ENCODE measurements at places on chromosomes 6 and 20.
A peak's percentile ranks its signal among the peaks of the same experiment; 100 is the strongest.

- no peak for DNase-seq
These were observed 60.2 kb upstream of the IL20RA start for GRCh38 chr6:137104926-137105325.

DNA sequence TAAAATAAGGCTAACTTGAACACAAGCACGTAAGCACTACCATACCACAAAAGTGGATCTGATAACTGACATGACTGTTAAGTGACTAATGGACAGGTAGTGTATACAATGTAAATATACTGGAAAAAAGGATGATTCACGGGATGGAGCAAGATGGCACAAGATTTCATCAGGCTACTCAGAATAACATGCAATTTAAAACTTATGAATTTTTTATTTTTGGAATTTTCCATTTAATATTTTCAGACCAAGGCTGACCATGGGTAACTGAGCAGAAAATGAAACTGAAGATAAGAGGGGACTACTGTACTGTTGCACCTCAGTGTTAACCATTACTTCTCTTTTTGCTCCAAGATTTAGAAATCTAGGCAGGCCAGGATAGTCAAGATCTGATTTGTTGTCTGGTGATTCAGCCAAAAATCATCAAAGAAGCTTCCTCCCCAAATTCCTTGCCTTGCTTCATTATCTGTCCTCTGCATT is 45.4 kb downstream of the TPBG start:
- DNase-seq = no peak

DNA sequence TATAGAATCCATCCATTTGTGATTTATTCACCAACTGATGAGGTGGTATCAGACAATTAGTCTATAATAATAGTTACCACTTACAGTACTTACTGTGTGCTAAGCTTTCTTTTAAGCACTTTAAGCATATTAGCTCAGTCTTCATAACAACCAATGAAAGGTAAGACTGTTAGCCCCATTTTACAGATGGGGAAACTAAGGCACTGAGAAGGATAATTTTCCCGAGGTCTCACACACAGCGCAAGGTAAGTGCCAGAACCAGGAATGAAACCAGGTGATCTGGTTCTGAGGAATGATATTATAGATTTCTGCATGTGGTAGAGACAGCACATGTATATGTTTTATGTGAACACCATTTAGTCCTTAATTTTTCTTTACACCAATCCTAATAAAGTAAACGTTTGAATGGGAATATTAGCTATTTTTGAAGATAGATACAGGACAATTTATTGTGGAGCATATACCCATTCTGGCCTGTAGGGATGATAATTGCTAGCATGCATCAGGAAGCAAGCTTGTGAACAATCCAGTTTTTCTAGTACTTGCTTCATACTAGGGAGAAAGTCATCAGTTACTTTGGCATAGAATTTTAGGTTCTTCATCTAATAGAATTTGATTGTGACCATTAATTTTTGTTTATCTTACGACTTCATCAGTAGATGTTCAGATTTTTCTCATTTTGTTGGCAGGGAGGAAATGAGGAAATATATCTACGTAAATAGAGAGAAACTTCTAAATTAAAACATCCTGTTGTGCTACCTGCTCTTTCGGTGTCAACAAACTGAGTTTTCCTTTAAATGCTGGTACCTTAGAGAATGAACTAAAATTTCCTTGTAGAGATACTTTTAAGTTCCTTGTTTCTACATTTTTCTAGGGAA is 3.0 kb downstream of the YWHAB start:
- DNase-seq = no peak

GRCh38 chr20:16390991-16391390 is 182.3 kb downstream of the KIF16B start:
- DNase-seq = no peak

- DNase-seq = no peak
These were observed 86.3 kb downstream of the SNX5 start for GRCh38 chr20:17882065-17882833.

GRCh38 chr6:109428889-109429477 is 11.4 kb downstream of the PPIL6 start:
- no peak for DNase-seq

DNA sequence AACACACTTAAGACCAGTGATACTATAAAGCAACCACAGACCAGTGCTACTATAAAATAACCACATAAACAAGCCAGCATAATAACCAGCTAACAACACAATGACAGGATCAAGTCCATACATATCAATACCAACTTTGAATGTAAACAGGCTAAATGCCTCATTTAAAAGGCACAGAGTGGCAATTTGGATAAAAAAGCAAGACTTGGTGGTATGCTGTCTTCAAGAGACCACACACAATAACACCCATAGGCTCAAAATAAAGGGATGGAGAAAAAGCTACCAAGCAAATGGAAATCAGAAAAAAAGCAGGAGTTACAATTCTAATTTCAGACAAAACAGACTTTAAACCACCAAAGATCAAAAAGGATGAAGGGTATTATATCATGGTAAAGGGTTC is 19.8 kb upstream of the ELOVL4 start:
- no peak for DNase-seq

GRCh38 chr6:107784669-107785068 is 39.4 kb downstream of the SCML4 start:
- peak; percentile 19 for DNase-seq

- no peak for DNase-seq
These were observed 482.9 kb downstream of the GRIK2 start for GRCh38 chr6:101876431-101876830.

DNA sequence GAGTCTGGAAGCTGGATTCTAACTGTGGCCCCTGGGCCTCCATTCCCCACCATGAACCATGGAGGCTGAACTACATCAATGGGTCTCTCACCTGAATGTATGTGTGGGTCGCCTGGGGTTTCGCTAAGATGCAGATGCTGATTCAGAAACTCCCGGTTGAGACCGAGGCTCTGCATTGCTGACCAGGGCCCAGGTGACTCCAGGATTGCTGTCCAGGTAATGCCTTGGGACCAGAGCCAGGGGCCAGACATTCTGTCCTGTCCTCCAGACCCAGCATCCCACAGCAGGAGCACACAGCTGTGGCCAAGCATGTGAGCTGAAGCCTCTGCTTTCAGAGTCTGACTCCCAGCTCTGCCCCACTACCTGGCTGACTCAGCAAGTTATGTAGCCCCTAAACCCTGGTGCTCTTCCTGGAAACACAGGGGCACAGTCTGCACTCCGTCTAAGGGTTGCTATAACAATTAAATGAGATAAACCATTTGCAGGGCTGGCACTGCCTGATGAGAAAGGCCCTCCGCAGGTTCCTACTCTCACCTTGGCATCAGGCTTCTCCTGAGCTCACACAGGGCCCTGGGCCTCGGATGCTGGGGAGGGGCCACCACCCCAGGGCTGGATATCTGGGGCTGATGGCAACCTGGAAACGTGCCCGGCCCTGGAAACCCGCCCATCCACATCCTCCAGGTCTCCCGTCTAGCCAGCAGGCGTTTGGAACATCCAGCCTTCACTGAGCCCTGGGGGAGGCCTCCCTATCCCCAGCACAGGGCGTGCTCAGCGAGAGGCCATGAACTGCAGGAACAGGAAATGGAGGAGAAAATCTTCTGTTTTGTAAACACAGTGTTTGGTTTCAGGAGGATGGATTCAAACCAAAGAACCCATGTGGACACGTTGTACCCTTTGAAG is 175.7 kb downstream of the DLL1 start:
- no peak for DNase-seq

DNA sequence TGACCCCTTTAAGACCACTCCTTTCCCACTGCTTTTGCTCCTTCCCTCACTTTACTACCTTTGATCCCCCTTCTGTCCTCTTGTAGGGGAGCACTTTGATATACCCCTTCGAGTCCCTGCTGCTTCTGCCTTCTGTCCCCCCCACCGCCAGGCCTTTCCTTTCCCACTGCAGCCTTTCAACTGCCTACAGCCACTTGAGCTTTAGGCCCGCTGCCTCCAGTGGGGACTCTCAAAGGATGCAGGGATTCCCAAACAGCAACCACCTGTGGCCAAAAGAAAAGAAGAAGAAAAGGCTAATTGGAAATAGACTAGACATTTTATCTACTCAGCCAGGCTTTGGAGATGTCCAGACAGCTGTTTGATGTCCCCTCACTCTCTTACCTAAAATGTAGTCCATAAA is 77.0 kb upstream of the DTNBP1 start:
- DNase-seq = no peak

DNA sequence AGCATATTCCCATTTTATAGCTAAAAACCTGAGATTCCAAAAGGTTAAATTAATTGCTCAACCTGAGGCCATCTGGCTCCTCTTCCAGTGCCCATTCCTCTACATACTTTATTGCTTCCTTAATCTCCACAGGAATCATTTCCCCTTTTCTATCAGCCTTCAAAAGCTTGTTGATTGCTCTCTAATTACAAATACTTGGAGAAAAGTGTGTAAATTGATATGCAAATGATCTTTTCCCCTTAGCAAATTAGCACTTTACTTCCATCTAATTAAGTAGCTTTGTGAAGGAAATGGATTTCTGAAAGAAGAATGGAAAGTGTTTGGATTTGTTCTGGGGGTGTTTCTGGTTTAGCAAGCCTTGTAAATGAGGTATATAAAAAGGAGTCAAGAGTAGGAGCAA is 323.3 kb downstream of the GRIK2 start:
- DNase-seq = no peak

DNA sequence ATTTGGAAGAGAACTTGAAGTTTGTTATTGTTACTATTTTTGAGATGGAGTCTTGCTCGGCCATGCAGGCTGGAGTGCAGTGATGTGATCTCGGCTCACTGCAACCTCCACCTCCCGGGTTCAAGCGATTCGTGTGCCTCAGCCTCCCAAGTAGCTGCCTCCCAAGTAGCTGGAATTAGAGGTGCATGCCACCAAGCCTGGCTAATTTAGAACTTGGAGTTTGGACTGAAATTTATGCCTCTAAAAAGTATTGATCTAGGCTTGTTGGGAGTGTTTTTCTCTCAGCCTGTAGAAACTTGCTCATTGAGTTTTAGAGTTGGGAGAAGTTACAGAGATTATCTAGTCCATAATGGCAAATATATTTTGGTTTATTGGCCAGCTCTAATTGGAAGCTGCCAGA is 4.1 kb downstream of the ITCH start:
- no peak for DNase-seq

- peak; percentile 84 for DNase-seq
These were observed 76.2 kb downstream of the ATXN1 start for GRCh38 chr6:16684896-16685554.

DNA sequence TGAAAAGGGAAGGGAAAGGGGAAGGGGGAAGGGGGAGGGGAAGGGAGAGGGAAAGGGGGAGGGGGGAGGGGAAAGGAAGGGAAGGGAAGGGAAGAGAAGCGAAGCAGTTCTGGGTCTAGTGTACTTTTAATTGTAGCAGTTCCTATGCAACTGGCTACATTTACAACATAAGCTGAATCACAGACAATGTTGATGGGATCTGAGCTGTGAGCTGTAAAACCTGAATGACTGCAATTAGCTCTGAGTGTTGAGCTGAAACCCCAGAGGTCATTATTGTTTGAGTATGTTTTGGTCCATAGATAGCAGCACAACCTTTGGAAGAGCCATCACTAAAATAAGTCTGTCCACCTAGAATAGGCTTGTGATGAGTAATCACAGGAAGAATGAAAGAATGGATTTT is 7.2 kb upstream of the ABHD12 start:
- no peak for DNase-seq

GRCh38 chr6:68575765-68576439 is 59.2 kb upstream of the ADGRB3 start:
- DNase-seq = no peak

DNA sequence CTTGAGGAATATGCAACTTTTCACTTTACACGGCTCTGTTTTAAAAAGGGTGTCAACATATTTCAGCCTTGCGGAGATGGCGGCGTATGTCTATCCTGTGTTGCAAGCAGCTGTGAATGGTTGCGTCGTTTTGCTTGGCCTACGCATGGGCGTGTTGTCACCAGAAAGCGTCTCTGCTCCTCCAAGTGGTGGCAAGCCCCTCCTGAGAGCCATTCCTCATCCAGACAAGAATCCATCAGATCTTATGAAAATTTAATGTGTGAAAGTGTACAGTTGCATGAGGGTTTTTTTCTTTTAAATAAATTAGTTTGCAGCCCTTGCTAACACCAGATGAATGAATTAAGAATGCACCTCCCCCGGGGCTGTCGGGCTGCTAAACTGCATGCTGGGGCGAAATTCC is 114.4 kb downstream of the PHACTR3 start:
- DNase-seq = no peak

- DNase-seq = no peak
These were observed 248.9 kb upstream of the THEMIS start for GRCh38 chr6:128149796-128150195.

DNA sequence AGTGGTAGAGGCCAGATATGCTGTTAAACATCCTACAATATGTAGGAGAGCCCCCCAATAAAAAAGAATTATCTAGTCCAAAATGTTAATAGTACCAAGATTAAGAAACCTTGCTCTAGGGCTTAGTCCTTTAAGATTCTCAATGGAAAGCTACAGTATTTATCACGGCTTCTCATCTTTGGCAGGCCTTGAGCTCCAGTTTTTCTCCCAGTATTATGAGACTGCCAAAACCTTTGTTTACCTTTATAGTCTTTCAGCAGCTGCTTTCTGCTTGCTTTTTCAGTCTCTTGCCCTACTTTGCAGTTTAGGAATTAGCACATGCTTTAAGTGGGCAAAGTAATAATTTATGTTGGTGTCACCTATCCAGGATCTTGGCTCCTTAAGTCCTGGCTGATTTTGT is 59.7 kb downstream of the NHLRC1 start:
- no peak for DNase-seq

DNA sequence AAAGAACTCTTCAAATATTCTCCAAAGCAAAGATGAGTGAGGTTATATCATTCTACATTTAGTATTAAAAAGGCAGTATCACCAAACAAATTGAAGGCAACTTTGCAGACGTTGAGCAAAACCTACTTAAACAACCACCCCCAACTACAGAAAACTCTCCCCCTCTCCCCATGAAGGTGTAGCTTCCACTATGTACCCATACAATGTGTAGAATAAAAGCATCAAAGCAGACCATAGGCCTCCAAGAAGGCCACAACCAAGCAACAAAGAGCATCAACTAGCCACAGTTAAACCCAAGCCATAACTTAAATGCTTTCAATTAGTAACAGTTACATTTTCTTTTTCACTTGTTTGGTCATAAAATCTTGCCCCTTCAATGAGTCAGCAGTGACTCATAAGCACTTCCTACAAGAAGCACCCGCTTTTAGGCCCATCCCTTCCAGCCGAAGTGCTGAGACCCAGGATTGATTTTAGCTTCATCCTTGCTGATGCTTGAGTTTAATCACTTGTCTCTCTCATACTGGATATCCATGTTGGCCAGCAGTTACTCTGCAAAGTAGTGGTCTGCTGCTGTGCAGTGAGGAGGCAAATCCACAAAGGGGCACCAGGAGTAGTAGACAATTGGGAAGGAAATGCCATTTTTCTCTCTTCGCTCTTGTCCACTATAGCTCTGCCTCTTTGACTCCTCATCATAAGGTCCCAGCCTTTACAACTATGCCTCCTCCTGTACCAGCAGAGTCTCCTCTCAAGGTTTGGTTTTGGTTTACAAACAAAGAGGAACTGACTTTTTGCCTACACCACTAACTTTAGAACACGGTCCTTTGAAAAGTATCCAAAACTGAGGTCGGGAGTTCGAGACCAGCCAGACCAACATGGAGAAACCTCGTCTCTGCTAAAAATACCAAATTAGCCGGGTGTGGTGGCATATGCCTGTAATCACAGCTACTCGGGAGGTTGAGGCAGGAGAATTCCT is 8.4 kb upstream of the NUP153 start:
- DNase-seq = no peak

GRCh38 chr6:128487746-128488145 is 32.7 kb downstream of the PTPRK start:
- DNase-seq = no peak

- no peak for DNase-seq
These were observed 31.8 kb downstream of the FITM2 start for GRCh38 chr20:44279228-44279627.

- DNase-seq = no peak
These were observed 104.3 kb downstream of the CDH26 start for GRCh38 chr20:60062431-60063047.
